ENCODE measurements at places on chromosomes 2 and 18. TPM values are rescaled to one million over a fixed set of nuclear protein-coding genes. Genes with fewer than 3 reads are reported as not detected.

DNA sequence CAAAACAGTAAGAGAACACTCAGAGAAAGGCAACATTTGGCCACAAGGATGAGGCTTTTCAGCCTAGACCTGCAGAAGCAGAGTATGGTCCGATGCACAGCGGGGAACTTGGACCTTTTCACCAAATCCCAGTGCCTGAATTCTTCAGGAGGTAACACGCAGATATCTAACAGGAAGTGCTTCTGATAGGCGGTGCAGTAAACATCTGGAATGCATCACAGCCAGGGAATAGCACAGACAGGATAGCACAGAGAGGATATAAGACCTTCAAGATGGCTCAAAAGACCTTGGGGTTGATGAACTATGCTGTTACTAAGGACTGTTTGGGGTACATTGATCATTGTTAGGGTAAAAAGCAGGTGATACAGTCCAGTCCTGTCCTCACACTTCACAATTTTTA, 1.7 kb downstream of the TMEM127 start:
- no peak for DNase-seq

GRCh38 chr18:28412521-28412920, 235.6 kb upstream of the CDH2 start:
- no peak for DNase-seq

GRCh38 chr2:213238753-213239495, 45.3 kb upstream of the SPAG16 start:
- DNase-seq, result no peak

GRCh38 chr2:108535357-108535631, 1.0 kb downstream of the LIMS1 start:
- DNase-seq, result no peak

GRCh38 chr2:144509001-144509878, 10.7 kb downstream of the ZEB2 start:
- no peak for DNase-seq

DNA sequence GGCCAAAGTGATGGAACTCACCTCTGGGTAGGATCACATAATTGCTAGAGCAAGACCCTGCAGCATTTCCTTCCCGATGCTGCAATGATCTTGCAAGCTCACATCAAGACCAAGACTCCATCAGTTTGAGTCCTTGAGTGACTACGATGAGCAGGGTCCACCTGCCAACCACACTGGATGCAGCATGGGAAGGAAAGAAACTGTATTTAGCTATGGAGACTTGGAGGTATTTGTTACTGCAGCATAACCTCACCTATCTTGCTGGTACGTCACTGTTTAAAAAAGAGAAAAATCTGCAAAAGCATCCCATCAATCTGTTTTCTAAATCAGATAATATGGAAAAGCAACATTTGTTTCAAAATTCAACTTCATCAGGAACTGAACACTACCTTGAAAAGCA, 2.5 kb downstream of the RNF152 start:
- DNase-seq, result no peak

DNA sequence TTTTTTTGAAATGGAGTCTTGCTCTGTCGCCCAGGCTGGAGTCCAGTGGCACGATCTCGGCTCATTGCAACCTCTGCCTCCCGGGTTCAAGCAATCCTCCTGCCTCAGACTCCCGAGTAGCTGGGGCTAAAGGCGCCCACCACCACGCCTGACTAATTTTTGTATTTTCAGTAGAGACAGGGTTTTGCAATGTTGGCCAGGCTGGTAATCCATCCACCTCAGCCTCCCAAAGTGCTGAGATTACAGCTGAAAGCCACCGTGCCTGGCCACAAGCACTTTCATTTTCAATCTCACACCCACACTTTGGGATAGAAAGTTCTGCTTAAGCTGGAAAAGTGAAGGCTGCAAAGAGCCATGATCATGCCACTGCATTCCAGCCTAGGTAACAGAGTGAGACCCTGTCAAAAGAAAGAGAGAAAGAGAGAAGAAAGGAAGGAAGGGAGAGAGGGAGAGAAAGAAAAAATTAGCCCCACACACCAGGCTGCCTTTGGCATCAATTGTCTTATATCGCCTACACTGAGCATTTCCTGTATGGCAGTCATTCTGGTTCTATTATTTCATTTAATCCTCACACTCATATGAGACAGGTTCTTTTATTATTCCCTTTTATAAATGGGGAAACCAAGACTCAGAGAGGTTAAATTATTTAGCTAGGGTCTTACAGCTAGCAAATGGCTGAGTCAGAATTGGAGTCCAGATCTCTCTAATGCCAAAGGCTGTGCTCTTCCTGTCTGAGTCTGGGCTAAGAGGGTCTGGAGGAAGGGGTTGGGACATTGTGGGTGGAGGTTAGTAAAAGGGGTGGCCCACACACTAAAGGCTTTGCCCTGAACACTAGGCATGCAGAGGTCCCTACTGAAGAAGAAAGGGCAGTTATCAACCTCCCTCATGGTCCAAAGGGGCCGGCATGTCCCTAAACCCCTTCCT, 37.9 kb upstream of the PKDCC start:
- no peak for DNase-seq

GRCh38 chr2:12721566-12722446, 5.1 kb downstream of the TRIB2 start:
- DNase-seq, result no peak

DNA sequence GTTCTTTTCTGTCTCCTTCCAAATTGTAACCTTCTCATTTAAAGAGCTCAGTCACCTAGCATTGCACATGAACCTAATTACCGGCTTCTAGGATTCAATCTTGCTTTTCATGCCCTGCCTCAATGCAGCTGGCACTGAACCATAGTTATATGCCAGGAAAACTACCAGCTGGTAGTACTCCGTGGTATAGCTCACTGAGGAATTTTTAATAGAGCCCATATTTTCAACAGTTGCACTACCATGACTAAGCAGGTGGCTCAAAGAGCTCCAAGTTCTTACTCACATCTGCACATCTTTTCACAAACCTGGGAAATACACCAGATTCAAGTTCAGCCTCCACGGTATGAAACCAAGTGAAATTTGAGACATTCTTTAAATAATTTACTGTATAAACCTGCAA, 363.5 kb downstream of the GRB14 start:
- DNase-seq, result no peak

DNA sequence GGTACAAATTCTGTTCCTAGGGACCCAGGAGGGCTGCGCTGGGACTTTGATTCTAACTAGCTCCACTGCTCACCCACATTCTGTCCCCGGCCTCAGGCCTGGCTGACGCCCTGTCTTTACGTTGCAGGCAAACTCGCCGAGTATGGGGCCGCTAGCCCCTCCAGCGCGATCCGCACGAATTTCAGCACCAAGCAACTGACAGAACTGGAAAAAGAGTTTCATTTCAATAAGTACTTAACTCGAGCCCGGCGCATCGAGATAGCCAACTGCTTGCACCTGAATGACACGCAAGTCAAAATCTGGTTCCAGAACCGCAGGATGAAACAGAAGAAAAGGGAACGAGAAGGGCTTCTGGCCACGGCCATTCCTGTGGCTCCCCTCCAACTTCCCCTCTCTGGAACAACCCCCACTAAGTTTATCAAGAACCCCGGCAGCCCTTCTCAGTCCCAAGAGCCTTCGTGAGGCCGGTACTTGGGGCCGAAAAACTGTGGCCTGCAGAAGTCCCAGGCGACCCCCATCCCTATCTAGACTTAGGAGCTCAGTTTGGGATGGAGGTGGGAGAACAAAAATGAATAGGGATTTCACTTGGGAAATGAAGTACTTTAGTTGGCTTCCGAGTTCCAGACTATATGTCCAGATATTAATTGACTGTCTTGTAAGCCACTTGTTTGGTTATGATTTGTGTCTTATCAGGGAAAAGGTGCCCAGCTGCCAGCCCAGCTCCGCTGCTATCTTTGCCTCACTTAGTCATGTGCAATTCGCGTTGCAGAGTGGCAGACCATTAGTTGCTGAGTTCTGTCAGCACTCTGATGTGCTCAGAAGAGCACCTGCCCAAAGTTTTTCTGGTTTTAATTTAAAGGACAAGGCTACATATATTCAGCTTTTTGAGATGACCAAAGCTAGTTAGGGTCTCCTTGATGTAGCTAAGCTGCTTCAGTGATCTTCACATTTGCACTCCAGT, 1.5 kb downstream of the HOXD1 start:
- peak; percentile 54 for DNase-seq

DNA sequence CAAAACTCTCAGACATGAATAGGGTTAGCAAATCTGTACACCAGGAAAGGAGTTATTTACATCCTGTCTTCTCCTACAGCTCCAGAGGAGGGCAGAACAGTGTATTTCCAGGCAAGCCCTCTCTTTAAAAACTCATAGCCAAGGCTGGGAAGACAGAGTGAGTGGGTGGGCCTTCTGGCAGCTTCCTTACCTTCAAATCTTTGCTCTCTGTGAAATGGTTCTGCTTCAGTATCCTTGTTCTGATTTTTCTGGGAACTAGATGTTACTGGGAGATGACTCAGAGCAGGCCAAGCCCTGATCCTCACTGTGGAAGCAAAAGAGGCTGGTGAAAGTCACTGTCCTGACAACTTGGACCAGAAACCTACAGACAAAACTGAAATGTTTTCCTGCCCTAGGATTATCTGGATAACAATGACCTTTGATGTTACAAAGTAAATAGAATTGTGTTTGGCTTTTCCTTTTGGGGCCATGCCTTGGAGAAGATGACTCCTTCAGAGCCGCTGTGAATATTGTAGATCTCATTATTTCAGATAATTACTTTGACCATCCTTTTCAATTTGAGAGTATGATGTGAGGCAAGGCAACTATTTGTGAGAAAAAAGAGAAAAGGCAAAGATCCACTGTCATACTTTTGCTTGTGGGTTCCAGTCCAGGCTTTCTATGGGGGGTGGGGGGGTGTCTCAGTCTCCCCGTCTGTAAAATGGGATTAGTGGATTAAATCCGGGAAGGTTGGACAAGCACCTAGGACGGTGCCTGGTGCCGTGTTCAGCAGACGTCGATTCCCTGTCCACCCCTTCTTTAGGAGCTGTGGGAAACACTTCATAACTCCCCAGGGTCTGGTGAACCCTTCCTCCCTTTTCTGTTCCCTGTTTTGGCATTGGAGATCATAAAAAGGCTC, 644 bp upstream of the QPCT start:
- peak; percentile 66 for DNase-seq

- no peak for DNase-seq
These were observed 7.7 kb downstream of the TSHZ1 start for GRCh38 chr18:75218065-75218923.

DNA sequence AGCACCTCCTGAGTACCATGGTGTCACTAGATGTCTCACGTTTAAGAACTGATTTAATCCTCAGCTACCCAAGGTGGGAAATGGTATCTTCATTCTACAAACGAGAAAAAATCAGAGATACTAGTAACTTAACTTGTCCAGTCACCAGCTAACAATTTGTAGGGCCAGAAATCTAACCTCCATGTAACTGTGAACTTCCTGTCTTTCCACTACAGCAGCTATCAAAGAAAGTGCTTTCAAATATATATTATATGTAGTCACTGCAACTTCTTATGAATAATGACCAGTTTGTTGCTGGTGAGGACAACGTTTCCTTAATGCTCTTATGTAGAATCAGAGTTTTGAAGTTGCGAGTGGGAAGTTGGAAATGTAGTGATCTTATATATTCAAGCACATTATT, 1.9 kb downstream of the REV1 start:
- DNase-seq, result no peak

- DNase-seq, result no peak
These were observed 320.7 kb downstream of the MTX2 start for GRCh38 chr2:176589825-176590440.

GRCh38 chr2:169838743-169839489, 11.7 kb downstream of the UBR3 start:
- DNase-seq, result no peak

GRCh38 chr2:36544638-36545338, 53.2 kb downstream of the FEZ2 start:
- DNase-seq, result no peak

DNA sequence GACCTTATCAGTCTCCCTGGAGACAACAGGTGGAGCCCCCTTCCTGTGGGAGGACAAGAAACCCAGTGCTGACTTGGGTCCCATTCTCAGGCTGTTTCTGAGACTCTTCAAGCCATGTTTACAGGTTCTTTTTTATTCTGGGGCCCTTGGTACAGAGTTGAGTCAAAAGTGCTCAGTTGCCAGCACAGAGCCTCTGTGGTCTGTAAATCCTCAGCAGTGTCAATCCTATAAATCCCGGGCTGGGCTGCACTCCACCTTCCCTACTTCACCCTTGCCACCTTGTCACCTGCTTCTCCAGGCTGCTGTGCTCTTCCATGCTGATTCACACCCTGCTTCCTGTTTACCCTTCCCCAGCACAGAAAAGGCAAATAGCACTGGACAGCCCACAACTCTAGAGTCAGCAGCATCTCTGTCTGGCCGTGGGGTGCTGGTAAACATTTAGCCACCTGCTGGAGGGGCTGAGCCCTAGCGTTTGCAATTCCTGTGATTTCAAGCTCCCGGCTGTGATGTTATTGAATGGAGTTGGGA, 74.7 kb downstream of the TNFRSF11A start:
- DNase-seq, result peak; percentile 74

GRCh38 chr2:167191588-167191987, 303.3 kb downstream of the XIRP2 start:
- no peak for DNase-seq

DNA sequence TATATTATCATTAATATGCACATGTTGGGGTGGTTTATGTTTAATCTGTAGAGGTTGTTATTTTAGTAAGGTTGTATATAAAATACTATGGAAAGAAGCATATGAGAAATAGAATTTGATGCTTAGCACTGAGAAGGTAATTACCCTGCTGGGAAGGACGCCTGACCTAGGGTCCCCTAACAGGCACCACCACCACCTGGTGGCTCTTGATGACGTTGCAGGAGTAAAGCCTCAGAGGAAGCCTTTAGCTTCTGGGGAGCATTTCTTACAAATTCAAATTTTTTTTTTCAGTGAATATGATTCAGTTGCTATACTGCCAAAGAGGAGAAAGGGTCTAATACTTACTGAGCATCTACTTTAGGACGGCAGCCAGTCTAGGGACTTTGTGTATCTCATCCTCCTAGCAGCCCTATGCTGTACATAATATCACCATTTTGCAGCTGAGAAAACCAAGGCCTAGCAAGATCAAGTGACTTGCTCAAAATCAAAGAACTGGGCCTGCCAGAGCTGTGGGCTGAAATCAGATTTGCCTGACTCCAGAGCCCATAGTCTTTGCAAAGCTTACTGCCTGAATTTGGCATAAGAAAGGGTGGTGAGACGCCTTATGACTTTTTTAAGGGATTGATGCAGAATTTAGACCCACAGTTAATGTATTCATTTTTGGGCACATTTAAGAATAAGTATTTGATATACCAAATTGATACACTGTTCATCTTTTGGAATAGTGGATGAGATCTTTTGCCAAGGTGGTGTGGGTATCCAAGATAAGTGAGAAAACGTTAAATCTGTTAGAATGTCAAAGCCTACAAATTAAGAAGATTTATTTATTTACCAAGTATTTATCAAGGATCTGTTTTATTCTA, 78.8 kb upstream of the GAREM1 start:
- peak; percentile 74 for DNase-seq

- peak; percentile 0 for DNase-seq
These were observed 265.9 kb upstream of the PXDN start for GRCh38 chr2:2010251-2010650.

The ID2 gene
- 58.2 TPM for total RNA-seq

The ITGB6 gene
- not detected for total RNA-seq

The CWC22 gene
- total RNA-seq, result 17.5 TPM

The TGFBRAP1 gene
- total RNA-seq, result 19.5 TPM

The ACSL3 gene
- total RNA-seq, result 108 TPM

The LYG1 gene
- 0.22 TPM for total RNA-seq

The RIT2 gene
- total RNA-seq, result 0.26 TPM

Data from H7 (cell line).